KBM-7 (cell line): ENCODE measurements at places on chromosomes 3 and 15.

GRCh38 chr3:29763115-29763514 is 482.2 kb downstream of the RBMS3 start:
- DNase-seq = no peak

DNA sequence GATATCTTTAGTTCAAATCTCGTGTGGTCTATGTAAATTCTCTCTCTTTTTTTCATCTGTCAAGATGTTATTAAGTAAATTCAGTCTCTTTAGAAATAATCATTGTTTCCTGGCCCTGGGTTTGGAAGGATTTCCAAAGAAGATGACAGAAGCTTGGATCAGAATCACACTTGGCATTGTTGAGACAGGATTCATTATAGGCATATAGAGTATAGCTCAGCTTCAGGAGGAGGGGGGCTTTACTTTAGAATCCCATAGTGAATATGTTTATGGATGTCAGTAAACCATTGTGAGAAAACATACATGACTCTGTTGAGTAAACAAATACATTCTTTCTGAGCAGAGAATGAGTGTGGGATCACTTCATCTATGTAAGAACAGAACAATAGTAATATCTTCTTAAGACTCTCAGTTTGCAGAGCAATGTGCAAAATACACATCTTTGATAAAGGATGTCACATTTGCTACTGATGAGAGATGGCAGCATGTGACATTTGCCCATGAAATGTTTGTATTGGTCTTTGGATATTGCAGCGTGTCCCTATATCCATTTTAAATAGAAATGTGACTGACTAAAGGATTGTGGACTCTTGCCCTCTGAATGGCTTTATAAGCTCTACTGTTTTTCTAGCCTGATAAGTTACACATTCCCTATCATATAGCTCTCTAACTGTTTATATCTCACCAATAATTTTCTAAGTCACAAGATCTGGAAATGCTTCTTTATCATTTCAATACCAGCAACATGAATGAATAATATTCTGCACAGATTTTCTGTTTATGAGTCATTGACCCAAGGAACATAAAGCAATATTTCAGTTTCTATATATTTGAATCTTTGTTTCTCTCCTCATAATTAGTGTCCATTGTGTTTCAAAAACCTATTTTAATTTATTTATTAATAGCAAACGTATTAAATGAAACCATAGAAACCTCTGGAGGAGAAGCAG is 95.6 kb upstream of the THRB start:
- no peak for DNase-seq

- no peak for DNase-seq
Measured at GRCh38 chr15:80272987-80273386, 21.0 kb upstream of the CTXND1 start.

DNA sequence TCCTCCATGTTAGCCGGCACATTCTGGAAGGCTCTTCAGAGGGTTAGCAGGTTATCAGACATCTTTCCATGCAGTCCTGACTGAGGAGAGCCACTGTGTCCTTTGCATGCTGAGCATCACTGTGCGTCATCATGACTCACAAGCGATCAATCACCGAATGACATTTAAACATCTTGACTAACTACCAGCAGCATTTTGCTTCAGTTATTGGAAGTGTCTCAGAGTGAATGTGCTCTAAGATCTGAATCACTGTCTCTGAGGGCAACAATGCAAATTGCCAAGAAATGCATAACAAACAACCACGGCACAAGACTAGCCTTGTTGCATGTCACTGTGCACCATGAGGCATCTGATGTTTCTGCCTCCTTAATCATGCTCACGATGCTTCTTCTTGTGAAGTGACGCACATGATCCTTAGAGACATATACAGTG is 18.3 kb upstream of the ATP8B4 start:
- no peak for DNase-seq

DNA sequence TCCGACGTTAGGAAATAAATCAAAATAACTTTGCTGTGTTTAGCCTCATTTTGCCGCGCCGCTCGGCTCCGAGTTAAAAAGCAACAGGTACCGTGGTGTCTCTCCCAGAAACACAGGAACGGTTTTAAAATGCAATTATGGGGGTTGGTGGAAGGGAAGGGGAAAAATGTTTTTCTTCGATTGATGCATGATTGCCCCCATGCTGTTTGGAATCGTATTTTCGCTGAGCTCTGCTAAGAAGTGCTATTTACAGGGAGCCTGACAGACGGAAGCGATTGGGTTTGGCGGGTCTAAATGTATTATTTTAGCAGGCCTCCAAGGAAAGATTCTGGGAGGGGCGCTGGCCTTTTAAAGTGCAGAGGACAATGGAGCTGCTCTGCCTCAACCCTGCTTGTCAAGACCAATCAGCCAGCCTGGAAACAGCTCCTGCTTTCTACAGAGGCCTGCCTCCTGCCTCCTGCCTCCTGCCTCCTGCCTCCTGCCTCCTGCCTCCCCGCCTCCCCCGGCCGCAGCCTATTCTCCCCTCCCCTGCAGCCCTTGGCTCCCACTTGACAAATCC is 156.7 kb upstream of the TLE3 start:
- no peak for DNase-seq

- peak; percentile 77 for DNase-seq
Measured at GRCh38 chr3:122560680-122561079, 3.4 kb downstream of the PARP9 start.

DNA sequence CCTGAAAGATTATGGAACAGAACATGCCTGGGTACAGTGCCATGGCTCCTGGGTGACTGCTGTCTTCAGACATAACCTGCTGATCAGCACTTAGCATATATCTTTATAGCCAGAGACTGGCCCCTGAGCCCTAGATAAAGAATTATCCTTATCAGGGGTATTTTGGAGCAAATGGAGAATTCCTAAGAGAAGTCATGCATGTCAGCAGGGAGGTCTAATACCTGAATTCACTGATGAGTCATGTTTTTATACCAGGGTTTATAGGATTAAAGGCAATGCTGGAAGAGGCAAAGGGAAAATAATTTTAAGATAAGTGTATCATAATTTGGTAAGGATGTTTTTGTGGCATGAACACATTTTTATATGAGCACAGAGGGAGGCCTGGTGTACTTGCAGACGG is 159.8 kb downstream of the ADAMTSL3 start:
- DNase-seq = no peak
